ENCODE measurements at places on chromosomes 1 and 21.

GRCh38 chr1:53697721-53698383 lies 41.1 kb downstream of the GLIS1 start:
- peak; percentile 20 for DNase-seq

DNA sequence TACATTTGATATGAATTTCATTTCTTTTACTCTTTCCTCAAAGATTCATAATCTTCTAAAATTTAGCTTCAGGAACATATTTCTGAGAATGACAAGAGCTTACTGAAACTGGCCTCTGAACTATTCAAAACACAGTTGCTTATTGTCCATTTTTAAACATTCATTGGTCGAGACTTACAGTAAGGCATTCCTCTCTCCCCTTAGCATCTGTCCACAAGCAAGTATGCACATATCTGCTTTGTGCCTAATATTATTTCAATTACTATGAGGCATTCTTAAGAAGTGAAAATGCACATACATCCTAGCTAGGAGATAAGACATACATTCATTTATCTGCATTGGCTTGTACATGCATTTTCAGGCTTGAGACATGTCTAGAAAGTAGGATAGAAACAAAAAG lies 488.7 kb downstream of the PTBP2 start:
- peak; percentile 30 for DNase-seq

DNA sequence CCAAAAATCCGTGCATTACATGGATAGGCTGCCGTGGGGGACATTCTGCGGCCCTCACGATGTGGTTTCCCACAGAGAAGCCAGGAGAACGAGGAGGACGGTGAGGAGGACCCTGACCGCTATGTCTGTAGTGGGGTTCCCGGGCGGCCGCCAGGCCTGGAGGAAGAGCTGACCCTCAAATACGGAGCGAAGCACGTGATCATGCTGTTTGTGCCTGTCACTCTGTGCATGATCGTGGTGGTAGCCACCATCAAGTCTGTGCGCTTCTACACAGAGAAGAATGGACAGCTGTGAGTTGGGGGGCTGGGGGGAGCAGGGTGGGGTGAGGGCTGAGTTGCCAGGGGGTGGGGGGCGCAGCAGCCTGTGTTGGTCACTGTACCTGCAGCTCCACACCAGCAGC lies 13.2 kb downstream of the PSEN2 start:
- DNase-seq = no peak

- DNase-seq = no peak
Observed at GRCh38 chr1:21238141-21238800, 52.0 kb downstream of the ECE1 start.

DNA sequence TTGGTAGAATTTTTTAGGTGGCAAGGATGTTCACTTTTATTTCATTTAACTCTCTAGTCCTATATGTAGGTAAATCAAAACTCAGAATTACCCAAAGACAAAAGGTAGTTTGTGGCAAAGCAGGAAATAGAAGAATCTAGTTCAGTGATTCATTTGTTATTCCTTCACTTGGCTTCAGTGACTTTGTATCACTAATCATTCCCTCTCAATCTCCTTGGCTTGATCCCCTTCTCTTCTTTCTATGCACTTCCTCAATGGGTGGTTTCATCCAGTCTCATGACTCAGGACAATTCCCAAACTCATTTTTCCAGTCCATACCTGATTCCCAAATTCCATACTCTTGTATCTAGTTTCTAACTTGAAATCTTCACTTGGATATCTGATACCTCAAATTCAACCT lies 64.9 kb downstream of the PRKACB start:
- no peak for DNase-seq

GRCh38 chr1:160342526-160342925 lies 524 bp downstream of the COPA start:
- peak; percentile 23 for DNase-seq

DNA sequence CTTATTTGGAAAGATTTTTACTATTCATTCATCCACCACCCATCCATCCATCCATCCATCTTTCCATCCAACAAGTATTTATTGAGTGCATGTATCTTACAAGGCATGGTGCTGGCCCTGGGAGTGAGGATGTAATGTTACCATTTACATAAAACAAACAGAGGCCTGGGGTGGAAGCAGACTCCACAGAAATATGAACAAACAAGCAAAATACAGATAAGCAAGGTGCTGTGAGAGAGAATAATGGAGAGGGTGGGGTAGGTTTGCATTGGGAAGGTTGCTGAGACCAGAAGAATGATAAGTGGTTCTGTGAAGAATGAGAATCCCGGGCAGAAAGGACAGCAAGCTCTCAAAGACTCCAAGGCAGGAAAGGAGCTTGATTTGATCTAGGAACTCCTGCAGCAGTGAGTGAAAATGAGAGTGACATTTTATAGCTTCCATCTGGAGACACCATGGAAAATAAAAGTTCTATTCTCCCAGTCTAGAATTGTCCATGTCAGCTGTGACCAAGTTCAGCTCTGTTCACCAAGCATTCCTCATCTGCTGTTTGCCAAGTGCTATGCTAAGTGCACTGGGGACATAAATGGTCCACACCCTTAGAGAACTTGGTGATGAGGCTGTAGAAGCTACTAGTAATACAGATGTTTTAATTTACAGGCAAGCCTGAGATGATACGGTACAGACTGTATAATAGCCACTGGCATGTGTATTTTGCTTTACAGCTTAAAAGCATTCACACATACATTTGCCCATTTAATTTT lies 75.3 kb downstream of the PEX14 start:
- DNase-seq = no peak

GRCh38 chr1:21247892-21248715 lies 42.2 kb downstream of the ECE1 start:
- DNase-seq = no peak

DNA sequence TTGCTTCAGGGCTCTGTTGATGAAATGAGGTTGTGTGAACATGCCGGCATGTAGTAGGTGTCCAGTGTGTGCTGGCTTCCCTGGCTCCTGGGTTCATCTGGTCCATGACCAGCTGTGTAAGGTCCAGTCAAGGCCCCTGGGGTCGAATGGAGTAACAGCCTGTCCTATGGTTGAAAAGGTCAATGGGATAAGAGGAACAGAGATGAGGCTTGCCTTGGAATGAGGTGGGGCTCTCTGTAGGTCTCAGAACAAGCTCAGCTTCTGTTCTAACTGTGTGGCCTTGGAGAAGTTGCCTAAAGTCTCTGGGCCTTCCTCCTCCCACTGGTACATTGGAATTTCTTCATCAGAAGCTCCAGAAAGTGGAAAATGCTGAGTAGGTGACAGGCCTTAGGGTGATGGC lies 26.6 kb downstream of the RPS6KA1 start:
- DNase-seq = no peak

DNA sequence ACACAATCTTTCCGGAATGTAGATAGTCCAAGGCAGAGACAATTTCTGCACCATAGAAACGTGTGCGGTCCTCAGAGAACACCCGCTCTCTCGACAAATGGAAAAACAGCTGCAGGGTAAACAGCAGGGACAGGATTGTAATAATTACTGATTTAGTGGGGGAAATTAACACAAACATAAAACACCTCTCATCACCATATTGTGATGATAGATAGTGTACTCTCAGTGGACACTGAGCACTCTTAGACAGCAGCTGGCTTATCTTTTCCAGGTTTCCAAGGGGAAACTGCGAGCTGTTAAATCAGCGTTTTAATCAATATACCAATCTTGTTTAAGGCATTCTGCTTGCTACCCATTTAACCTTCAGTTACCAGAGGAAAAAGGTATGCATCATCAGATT lies 277.1 kb downstream of the AKT3 start:
- DNase-seq = no peak

- no peak for DNase-seq
Observed at GRCh38 chr1:198491028-198491427, 49.5 kb downstream of the ATP6V1G3 start.

- DNase-seq = peak; percentile 90
Observed at GRCh38 chr1:111747282-111747734, 8.1 kb upstream of the INKA2 start.

DNA sequence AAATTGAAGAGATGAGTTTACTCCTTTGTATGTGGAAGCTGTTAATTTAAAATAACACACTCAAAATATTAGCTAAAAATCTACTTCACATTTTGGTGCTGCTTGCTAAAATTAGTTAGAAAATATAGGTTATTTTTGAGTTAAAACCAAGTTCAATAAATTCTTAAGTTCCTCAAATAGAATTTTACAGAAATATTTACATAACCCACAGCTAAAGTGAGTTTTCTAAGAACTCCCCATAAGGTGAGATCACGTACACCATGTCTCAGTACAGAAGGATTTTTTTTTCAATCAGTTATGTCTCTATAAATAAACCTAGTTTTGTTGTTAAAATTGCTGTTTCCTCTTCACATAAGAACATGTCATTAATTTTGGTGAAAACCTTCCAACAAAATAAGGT lies 108.0 kb downstream of the SDCCAG8 start:
- no peak for DNase-seq

GRCh38 chr1:206960676-206961386 lies 9.4 kb downstream of the FCAMR start:
- DNase-seq = no peak

DNA sequence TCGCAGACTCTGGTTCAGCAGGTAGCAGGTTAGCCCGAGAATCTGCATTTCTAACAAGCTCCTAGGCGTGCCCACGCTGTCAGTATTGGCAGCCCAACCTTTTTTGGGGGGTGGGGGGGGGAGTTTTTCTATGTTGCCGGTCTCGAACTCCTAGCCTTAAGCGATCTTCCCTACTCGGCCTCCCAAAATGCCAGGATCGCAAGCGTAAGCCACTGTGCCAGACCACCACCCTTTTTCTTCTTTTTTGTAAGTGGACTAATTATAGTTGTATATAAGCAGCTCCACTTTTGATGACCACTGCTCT lies 480 bp upstream of the MIS18A start:
- DNase-seq = no peak

DNA sequence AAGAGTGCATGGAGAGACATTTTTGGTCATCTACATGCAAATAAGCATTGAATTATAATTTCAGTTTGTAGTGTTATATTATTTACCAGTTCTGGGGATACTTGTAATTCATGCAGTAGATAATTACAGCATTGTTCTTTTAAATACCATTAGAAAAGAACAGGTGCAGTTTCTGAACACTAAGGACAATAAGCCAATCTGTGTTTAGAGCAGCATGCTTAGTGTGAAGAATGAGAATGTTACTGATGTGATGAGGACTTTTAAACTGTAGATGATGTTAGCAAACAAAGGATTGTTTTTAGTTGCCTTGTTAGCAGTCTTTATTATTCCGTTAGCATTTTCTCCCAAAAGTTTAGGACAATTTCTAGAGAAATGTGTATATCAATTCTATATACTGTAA lies 348.3 kb downstream of the BRINP3 start:
- DNase-seq = no peak

DNA sequence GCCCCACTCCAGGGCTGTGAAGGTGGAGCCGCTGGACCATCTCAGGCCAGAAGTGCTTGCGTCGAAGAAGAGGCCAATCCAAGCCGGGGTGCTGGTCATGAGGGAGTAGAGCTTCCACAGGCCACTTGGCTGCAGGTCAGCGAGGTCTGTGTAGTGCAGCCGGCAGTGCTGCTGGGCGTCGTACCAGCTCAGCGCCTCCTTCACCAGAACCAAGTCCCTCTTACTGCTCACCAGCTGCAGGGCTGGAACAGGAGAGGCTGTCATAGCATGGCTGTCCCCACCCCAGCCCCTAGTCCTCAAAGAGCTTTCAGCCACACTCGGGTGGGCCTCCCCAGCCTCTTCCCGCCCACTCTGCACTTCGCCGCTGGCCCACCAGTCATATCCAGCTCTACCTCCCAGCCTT lies 2.2 kb downstream of the CLEC20A start:
- no peak for DNase-seq

GRCh38 chr1:248111157-248111556 lies 16.2 kb downstream of the OR2L13 start:
- DNase-seq = peak; percentile 1

DNA sequence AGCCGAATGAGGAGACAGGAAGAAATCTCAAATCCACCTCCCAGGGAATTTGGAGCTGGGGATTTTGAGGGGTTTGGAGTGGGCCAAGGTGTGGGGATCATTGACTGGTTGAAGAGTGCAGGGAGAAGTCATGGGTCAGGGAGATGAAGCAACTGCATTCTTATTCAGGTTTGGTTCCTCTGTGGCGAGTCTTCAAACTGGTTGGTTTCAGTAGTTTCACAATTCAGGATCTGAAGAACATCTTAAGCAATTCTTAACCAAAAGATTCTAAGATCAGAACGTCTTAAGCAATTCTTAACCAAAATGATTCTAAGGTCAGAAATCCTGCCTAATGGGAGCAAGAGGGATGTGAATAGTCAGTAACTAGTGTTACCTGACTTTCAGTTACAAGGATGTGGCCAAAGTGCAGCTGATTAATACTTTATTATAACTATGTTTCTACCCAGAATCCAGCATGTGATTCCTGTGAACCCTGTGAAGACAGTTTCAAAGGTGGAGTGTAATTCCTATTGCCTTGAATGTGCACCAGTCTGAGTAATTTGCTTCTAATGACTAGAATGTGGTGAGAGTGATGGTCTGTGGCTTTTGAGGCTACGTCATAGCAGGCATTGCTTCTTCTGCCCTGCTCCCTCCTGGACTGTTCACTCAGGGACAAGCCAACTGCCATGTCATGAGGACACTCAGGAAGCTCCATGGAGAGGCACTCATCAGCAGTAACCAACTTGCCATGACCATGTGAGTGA lies 61.2 kb downstream of the OLFML3 start:
- peak; percentile 74 for DNase-seq

- peak; percentile 72 for DNase-seq
Observed at GRCh38 chr1:201999625-202000238, 10.7 kb upstream of the ELF3 start.

DNA sequence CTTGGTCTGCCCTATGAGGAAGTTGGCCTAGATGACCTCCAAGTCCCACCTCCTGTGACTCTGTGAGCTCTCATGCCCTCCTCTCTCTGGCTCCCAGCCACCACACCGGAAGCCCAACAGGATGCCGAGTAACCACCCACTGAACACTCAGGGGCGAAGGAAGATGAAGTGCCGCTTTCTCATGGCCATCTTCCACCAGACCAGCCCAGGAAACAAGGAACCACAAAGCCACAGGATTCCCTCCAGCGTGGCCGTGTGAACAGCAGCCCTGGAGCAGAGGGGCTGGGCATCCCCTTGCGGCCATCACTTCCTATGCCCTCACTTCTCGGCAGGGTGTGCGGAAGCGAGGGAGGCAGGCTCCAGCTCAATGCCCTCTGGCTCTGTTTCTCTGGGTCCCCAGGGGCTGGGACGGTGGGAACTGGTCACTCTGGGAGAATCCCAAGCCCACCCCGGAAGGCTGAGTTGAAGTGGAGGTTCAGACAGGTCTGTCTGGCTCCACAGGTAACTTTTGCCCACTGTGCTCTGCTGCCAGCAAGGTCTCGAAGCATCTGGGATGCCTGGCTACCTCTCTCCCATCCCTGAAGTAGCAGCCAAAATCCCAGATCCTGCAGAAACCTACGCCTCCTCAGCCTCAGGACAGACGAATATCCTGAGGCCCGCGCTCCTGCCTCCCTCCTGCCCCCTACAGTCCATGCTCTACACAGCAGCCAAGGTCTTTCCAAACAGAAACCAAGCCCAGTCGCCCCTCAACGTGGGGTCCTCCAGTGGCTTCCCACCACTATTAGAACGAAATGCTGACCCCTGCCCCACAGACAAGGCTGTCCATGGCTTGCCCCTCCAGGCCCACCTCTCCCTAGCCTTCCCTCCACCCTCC lies 44.2 kb upstream of the ECE1 start:
- peak; percentile 88 for DNase-seq

GRCh38 chr1:227758366-227758765 lies 23.1 kb downstream of the SNAP47 start:
- DNase-seq = peak; percentile 16
